ENCODE measurements at places on chromosomes 13 and 19.
A peak's percentile ranks its signal among the peaks of the same experiment; 100 is the strongest.

- no peak for DNase-seq
Measured at GRCh38 chr19:1374250-1374577, 9.5 kb upstream of the NDUFS7 start.

- peak; percentile 95 for DNase-seq
Measured at GRCh38 chr19:7159105-7159933, 89.8 kb downstream of the ZNF557 start.

GRCh38 chr19:11345122-11345803, 805 bp downstream of the TMEM205 start:
- no peak for DNase-seq

GRCh38 chr13:45092663-45093062, 27.6 kb upstream of the GTF2F2 start:
- no peak for DNase-seq

DNA sequence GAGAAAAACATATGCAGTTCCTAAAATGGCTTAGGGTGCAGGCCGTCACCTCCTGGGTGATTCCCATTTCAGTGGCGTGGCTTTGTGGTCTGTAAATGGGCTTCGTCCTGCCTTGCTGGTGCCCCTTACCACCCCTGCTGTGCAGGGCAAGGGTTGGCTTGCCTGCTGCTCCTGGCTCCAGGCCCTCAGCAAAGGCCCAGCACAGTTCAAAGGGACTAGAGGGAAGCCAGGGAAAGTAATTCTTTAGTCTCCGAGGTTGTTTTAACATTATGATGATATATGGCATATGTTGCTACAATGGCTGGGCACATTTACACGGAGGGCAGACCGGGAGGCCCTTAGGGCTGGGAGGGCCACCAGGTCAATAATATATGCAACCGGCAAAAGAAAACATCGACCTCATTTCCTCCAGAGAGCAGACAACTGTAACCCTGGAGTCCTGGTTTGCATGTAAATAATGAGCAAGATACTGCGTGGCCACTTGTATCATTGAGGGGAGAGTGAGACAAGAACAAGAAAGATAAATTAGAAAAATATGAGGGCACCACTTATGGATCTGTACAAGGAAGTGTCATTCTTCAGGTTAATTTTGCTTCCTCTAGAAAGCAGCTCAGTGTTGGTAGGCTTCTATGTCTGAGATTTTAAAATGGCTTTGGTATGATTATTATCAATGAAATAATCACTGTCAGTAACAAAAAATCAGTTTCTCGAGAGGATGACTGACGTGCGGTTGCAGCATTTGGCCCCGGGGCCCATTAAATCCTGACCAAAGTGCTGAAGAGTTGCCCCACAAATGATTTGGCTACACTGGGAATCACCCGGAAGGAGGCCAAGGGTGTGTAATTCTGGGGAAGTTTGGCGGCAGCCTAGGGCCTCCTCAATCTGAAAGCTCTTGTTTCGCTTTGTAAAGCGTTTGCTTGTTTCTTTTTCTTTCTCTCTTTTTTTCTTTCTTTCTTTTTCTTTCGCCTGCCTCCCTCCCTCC, 32.8 kb upstream of the URI1 start:
- DNase-seq = no peak

- DNase-seq = no peak
Measured at GRCh38 chr13:42086582-42086981, 38.1 kb downstream of the DGKH start.

All from IMR-90 (cell line).